ENCODE measurements at places on chromosomes 1 and 21.

GRCh38 chr21:31592963-31593560 lies 66.4 kb upstream of the SOD1 start:
- DNase-seq: no peak

DNA sequence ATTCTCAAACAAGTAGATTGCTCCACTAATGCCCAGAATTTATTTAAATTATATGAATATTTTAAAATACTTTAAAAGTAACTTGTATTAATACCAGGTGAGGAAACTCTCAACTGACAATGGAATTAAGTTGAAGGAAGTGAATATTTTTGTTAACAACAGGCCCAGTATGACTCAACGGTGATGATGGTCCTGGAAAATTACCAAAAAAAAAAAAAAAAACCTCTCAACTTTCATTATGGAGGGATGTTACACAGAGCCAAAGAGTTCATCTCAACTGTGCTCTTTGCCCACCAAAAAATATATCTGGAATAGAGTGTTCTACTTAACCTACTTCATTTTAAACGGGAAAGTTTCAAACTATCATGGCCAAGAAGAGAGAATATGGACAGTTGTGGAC lies 28.3 kb downstream of the CFH start:
- DNase-seq: no peak

DNA sequence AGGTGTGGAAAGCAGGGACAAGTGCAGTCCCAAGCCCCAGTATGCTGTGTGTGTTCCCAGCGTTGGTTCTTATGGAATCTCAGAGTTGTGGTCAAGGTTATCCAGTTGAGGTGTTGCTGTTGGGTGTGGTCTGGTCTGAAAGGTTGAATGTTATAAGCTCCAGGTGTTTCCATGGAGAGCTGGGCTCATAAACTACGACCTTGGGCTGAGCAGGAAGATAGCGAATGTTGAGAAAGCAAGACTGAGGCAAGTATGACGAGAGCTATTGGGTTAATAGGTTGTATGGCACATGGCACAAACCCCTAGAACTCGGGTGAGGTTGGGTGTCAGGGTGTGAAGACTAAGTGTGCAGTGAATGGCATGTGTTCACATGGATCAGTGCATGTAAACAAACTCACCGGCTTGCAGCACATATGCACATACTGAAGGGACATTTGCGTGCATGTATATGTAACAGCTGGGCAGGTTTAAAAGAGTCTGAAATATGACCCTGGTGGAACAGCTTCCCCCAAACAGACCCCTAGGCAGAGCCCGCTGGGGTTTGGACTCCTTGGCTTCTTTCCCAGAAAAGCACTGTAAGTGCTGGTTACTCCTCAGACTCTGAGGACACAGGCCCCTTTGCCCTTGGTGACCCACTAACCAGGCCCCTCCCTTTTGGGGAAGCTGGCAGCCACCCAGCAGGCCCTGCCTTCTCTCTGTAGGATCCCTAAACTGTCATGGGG lies 117.5 kb downstream of the NAV1 start:
- no peak for DNase-seq

DNA sequence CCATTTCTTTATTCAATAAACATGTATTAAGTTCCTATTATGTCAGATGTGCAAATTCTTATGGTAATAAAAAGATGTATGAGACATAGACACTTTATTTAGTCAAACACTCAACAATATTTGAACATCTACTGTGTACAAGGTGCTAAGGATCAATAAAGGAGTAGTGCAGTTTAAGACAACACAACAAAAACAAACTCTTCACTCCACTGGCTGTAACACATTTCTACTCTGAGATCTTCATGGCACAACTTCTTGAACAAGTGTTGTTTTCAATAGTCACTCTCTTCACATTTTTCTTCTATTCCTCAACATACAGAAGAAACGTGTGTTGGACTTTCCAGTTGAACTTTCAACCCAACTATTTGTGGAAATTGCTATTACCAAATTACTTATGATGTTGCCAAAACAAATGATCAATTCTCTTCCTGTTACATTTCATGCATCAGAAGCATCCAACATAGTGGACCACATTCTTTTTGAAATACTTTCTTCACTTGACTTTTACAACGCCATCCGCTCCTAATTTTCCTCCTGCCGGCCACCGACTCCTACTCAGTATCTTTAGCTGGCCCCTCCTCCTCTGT lies 25.4 kb downstream of the HSD3B1 start:
- no peak for DNase-seq

DNA sequence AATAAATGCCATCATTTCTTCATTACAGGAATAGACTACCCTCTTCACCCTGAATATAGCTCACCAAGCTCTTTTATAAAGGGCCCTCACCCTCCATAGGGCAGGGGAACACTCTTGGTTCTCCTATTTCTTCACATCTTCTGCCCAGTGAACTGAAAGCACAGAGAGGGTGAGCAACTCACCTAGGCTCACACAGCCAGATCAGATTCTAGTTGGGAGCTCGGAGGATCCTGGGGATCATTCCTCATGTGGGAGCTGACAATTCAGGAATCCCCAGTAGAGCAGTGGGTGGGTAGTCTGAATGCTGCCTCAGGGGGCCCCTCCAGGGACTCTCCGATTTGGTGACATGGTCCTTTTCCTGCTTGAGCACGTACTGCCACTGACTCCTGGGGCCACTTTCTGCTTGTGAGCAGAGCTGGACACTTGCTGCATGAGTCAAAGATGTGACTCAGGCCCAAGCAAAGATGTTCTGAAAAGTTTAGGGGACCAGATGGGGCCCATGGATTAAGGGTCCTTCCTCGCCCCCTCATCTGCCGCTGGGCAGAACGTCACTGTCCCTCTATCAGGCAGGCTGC lies 63.7 kb upstream of the WNT4 start:
- no peak for DNase-seq

GRCh38 chr1:49854741-49855140 lies 169.0 kb downstream of the AGBL4 start:
- no peak for DNase-seq

GRCh38 chr1:12142141-12142823 lies 24.5 kb upstream of the TNFRSF1B start:
- no peak for DNase-seq
